ENCODE measurements at places on chromosomes 4 and X. TPM values are rescaled to one million over a fixed set of nuclear protein-coding genes. Genes with fewer than 3 reads are reported as not detected.

- H3K4me3 ChIP-seq: no peak overlapping the region
- no peak for DNase-seq
- no peaks in the 10 kb centered on the region for H3K36me3 ChIP-seq
- H3K27ac ChIP-seq: no peak overlapping the region
- no peaks in the 10 kb centered on the region for H3K27me3 ChIP-seq
These were observed 218.7 kb upstream of the SPOCK3 start for GRCh38 chr4:167452922-167453430.

Gene FAM53A
- 0.23 TPM for total RNA-seq

- H3K27me3 ChIP-seq: peaks cover 24% of the 10 kb centered on the region
These were observed 106.3 kb downstream of the TRAPPC11 start for GRCh38 chr4:183765251-183765911.

Gene PROM1
- not detected for total RNA-seq

Gene ADH7
- not detected for total RNA-seq

Gene SPANXA2
- not detected for total RNA-seq

- no peak for DNase-seq
- H3K27me3 ChIP-seq: no peaks in the 10 kb centered on the region
These were observed 5.3 kb downstream of the ARSF start for GRCh38 chrX:3046253-3047240.

Gene PARM1
- 0.09 TPM for total RNA-seq

All from activated CD8-positive, alpha-beta memory T cell treated with anti-CD3 and anti-CD28 coated beads, Interleukin-2, amount 10 ng/mL, durations not matched to agents 7 days and 5 days (primary cell).